ENCODE measurements at places on chromosomes 2 and 18.

GRCh38 chr2:157746234-157746950 lies 117.7 kb upstream of the ACVR1C start:
- no peak for DNase-seq

DNA sequence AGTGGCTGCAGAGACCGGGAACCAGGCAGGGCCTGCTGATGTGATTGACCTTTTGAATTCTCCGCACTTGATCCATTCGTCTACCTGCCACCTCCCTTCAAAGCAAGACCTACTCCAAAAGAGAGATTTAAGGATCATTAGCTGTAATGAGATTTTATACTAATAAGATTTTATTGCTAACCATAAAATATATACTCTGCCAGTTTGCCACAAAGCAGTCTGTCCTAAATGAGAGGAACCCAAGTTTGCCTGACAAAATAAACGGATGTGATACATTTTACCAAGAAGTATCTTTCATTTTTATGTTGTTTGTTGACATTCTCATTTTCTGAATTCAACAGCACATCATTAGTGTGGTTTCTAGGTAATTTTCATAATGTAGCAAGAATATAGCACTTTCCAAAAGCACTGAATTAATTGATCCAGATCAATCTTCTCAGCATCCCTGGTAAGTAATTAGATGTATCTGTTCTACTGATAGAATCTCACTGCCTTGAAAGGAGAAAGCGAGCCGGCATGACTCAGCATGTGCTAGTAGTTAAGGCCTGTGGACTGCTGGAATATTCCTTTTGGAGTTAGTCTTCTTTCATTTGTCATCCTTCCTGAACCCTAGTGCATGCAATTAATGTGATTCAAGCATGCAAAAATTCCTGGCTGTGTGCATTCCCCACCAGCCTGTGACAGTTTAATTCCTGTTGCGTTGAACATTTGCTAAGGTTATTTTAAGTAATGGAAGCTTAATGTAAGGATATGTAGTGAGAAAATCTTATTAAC lies 128.5 kb downstream of the ARL6IP6 start:
- no peak for DNase-seq

DNA sequence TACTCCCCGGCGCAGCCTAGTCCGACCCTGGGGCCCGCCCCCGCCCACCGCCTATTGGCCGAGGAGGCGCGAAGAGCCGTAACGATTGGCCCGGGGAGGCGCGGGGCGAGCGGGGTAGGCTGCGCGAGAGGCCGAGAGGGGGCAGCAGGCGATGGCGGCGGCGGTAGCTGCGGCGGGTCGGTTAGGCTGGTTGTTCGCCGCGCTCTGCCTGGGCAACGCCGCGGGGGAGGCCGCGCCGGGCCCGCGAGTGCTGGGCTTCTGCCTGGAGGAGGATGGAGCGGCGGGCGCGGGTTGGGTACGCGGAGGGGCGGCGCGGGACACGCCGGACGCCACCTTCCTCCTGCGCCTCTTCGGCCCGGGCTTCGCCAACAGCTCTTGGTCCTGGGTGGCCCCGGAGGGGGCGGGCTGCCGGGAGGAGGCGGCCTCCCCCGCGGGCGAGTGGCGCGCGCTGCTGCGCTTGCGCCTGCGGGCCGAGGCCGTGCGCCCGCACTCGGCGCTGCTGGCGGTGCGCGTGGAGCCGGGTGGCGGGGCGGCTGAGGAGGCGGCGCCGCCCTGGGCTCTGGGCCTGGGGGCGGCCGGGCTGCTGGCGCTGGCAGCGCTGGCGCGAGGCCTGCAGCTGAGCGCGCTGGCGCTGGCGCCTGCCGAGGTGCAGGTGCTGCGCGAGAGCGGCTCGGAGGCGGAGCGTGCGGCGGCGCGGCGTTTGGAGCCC lies at the start of gene CNNM3:
Gene CNNM3 (plus strand): TSS at position 142 of the 709 bp plus-strand sequence. CDS start 10 bp downstream, at position 152.
- DNase-seq, result peak; percentile 98

- DNase-seq, result no peak
Measured at GRCh38 chr2:127592761-127593227, 53.2 kb upstream of the GPR17 start.

GRCh38 chr18:67794521-67794920 lies 278.0 kb upstream of the DSEL start:
- no peak for DNase-seq

GRCh38 chr2:144678736-144679135 lies 158.8 kb upstream of the ZEB2 start:
- DNase-seq, result no peak

- no peak for DNase-seq
Measured at GRCh38 chr18:58792086-58792485, 72.6 kb upstream of the ZNF532 start.

DNA sequence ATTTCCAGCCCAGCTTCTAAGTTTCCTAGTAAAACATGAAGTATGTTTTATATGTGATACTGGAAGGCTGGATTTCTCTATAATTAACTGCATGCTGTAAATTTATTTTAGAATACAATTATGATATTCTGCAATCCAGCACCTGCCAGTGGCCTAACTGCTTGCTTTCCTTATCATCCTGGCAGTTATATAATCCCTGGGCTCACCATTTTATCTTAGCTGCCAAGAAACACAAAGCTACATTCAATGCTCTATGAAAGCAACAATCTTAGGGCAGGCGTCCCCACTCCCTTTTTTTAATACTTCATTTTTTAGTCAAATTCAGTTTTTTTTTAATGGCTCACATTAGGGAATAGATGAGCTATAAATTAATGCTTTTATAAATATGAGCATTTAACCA lies 38.4 kb upstream of the UBXN4 start:
- DNase-seq, result no peak

DNA sequence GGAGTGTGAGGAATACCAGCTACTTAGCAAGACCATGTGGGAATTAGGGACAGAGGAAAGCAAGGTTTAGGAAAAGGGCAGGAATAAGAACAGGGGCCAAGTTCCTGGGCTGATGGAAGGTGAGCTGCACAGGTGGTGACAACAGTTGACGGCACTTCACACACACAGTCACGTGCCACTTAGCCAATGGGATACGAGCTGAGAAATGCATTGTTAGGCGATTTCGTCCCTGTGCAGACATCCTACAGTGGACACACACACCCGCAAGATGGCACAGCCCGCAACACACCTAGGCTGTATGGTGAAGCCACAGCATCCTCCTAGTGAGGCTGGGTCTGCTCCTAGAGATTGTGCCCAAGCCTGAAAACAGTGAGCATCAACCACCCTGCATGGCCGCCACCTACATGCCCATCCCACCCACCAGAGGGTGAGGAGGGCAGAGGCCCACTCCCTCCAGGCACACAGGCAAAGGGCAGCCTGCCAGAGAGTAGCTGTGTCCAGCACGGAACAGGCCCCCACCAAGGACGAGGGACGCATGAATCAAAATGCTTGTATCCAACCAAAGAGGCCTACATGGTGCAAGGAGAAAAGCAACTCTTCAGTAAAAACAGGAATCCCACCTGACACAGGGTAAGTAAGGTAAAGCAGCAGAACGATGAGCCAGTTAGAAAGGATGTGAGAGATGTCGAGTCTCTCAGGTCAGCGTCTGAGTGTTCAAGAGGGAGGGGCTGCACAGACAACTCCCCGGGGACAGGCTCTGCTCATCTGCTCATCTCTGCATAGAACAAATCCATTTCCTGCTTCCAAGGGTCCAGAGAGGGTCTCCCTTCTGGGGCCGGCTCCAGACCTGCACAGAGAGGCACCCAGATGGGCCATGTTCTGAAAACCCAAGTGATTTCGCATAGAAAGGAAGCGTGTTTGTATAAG lies 51.3 kb downstream of the ZNF516 start:
- DNase-seq, result no peak

DNA sequence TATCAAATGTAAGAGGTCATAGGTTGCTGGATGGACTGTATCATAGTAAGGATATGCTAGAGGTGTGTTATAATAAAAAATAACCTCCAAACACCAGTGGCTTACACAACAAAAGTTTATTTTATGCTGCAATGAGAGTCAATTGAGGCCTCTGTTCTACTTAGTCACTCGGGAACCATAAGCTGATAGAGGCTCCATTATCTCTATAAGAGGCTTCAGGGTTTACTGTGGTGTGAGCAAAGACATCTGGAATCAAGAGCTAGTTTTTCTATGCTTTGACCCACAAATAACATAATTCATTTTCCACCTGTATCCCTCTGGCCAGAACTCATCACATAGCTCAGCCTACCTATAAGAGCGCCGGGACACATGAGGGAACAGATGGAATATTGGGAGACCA lies 47.5 kb upstream of the NEMP2 start:
- no peak for DNase-seq

GRCh38 chr18:76057386-76057785 lies 437.7 kb downstream of the ZNF516 start:
- DNase-seq, result no peak

DNA sequence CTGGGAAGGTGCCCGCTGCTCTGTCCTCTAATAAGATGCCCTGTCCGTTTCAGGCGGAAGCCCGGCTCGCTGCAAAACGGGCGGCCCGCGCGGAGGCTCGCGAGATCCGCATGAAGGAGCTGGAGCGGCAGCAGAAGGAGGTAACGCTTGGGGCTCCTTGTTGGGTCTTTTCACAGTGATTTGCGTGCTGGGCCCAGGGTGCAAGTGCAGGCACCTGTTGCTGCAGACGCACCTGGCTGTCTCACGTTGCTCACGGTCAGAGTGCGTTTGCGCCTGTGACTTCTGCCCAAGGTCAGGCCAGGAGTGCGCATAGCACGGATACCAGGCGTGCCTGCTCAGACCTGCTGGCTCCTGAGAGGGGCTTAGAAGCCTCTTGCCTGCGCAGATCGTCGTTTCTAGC lies 81.1 kb downstream of the LRRFIP1 start:
- no peak for DNase-seq

All from left colon (tissue), 2 donors.